ENCODE measurements at places on chromosomes 16 and 17. TPM values are rescaled to one million over a fixed set of nuclear protein-coding genes. Genes with fewer than 3 reads are reported as not detected.
A peak's percentile ranks its signal among the peaks of the same experiment; 100 is the strongest.

DNA sequence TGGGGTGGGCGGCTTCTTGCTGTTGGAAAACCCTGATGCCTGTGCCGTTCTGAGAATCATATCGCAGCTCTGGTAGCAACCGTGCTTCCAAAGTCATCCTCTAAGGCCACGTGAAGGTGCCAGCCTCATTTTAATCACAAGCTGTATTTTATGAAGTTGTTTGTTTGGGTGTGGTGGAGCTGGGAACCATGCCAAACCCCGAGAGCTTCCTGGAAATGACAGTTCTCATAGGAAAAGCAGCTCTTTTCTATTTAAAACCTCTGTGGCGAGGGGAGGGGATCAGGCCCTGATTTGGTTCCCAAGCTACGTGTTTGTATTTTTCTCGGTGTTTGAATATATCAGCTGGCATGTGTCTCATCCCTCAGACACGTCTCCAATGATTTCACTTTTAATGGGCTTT is 21.7 kb downstream of the KNOP1 start:
- peak; percentile 56 for DNase-seq

- no peak for DNase-seq
Observed at GRCh38 chr16:57727610-57728009, 8.0 kb upstream of the KATNB1 start.

The TEKT1 gene
- polyA plus RNA-seq, result not detected

The NPIPB6 gene
- polyA plus RNA-seq, result 0.81 TPM

The OR2C1 gene
- polyA plus RNA-seq, result 0.09 TPM

GRCh38 chr17:51734462-51734861 is 424.1 kb downstream of the CA10 start:
- DNase-seq, result no peak

The TBX21 gene
- polyA plus RNA-seq, result 0.25 TPM

The LIMD2 gene
- 12.0 TPM for polyA plus RNA-seq

The CES4A gene
- 4.0 TPM for polyA plus RNA-seq

The KRT25 gene
- polyA plus RNA-seq, result not detected

DNA sequence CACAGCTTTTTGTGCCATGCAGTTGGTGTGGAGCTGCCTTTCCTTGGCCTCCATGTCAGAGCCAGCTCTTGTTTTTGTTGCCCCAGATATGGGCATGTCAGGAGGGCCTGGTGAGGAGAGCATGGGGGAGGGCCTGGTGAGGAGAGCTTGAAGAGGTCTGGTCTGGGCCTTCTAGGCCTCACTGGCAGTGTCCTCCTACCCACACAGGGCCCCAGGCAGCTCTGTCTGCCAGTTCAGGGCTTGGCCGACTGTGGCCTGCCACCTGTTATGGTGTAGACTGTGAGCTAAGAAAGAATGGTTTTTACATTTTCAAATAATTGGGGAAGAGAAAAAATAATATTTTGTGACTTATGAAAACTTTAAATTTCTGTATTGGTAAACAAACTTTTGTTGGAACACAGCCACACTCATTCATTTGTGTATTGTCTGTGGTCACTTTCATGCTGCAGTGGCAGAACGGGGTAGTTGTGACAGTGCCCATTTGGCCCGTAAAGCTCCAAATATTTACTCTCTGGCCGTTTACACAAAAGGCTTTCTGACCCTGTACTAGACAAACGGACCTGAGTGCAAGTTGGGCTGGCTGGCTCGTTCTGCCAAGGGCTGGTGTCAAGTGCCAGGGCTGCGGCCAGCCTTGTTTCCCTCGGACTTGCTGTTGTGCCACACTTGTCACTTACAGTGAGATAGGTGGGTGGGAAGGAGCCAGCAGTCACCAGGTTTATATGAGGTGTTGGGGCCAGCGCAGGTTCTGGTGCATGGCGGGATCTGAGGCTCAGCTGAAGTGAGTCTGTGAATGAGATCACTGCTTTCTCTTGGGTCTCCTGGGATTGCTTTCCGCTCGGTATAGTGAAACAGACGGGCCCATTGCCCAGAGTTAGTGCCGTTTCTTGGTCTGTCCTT is 18.2 kb downstream of the PGS1 start:
- no peak for DNase-seq

The MFSD6L gene
- polyA plus RNA-seq, result 0.37 TPM

DNA sequence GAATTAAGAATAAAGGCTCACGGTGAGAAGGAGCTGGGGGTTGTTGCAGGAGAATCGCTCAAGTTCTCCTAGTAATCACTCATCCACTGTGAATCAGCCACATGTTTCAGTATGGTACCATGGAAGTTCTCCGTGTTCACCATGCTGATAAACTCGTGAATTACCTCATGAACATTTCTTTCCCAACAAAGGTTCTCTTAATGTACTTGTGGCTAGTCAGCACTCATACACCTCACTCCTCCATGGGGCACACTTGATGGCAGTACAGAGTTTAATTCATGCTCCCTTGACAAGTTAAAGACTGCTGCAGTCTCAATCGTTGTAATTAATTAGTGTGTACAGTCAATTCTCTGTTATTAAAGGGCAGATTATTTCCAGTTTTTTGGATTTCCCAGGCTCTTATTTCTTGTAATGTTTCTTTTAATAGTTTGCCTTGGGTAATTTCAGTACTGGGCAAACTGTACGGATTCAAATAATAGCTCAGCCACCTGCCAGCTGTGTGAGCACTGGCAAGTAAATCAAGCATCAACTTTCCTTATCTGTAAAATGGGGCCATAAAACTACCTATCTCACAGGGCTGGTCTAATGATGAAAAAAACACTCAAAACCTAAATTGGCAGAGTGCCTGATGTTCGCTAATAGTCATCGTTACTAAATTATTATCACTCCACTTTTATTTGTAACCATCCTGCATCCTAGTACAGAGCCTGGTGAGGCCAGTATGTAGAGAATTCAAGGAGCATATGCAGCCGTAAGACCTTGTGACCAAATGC is 6.1 kb downstream of the GOT2 start:
- DNase-seq, result no peak

- DNase-seq, result no peak
Observed at GRCh38 chr16:68994324-68994723, 111.1 kb upstream of the HAS3 start.

- no peak for DNase-seq
Observed at GRCh38 chr17:9355846-9356245, 219.8 kb downstream of the STX8 start.

GRCh38 chr17:71922439-71922838 is 198.4 kb upstream of the SOX9 start:
- no peak for DNase-seq

DNA sequence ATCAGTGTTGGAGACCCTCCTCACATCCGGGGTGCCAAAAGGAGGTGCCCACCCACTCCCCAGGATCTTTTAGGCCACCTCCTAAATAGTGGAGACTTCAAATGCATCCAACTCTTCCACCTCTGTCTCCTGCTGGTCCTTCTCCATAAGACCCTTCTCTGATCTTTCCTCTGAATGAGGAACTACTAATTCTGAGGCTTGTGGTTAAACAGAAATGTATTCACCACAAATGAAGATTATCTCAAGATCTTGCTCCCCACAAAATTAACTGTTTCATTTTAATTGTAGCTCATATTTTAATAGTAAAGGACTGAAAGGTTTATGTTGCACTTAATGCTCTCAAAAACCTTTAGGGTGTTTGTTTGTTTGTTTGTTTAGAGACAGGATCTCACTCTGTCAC is 34.1 kb downstream of the TLE7 start:
- DNase-seq, result no peak

GRCh38 chr16:2194852-2195321 is 1.5 kb downstream of the CASKIN1 start:
- DNase-seq, result no peak

DNA sequence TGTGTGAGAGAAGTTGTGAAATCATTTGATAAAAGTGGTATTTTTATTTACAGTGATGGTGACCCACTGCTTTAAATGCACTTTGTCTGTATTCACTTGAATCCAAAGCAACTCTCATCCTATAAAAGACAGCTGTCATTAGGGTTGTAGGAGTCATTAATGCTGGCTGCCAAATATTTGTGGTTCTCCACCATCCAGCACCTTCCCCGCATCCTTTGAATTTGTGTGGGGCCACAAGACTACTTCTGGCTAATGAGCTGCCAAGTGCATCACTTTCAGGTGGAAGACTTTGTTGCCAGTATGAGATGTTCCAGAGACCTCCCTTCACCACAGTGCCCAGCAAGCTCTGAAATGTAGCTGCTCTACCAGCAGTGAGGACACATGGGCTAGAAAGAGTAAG is 43.4 kb downstream of the CMTM3 start:
- no peak for DNase-seq

The PRSS53 gene
- polyA plus RNA-seq, result 4.7 TPM

DNA sequence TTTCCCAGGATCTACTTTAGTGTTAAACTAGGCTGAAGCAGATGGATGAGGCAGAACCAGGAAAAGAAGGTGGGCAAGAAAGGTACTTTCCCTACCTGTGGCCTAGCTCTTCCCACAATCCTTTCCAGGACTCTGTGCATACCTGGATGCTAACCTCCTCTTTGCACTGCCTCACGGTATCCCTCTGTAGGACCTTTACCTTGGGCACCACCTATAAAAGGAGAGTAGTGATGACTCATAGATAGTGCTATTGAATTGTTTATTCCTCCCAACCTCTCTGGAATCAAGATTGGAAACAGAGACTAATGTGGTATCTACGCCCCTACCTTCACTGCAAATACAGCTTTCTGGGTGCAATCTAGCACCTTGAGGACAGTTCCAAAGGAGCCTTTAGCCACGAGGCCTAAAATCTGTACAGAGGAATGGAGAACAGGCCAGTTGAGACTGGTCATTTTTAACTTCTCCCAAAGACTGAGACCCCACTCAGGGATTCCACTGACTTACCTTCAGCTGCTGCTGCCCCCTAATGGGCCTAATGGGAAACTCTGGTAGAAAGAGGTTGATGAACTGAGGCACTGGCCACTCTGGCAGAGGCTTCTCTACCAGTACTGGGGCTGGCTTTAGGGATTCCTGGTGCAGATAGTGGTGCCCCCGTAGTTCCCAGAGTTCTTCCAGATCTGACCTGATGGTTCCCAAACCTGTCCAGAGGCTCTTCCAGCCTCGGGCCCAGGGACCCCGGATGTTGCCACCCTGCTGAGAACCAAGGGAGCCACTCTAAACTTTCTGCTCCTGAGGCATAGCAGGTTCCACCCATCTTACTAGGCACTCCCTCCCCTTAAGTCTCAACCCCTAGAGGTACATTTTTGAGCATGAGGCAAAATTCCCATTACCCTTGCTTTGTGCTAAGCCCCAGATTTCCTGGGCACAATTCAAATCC is 781 bp downstream of the RSKR start:
- no peak for DNase-seq

DNA sequence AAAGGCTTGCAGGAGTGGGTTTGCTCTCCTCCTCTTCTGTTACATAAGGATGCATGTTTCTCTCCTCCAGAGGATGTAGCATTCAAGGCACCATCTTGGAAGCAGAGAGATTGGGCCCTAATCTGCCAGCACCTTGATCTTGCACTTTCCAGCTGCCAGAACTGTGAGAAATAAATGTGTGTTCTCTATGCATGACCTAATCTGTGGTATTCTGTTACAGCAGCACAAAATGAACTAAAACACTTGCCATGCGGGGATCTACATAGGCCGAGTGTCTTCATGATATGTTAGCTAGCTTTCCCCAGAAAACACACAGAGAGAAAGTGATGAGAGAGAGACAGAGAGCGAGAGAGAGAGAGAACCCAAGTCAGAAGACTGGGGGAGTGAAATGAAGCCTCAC is 273.5 kb downstream of the UTP18 start:
- DNase-seq, result no peak

DNA sequence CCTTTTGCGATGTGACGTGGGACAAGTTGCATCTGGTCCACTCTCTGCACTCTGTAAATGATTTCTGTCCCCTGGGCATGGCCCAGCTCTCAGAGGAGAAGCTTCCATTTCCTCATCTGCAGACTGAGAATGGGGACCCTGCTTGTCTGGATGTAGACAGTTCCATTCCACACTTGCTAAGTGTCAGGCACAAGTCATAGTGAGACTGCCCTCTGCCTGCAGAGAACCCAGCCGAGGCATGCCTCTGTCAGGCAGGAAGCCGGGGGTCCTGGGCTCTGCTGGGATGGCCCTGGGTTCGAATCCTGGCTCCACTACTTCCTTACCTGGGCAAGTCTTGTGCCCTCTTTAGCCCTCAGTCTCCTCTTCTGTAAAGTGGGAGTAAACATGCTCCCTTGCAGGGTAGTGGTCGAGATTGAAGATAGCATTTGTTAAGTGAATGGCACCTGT is 4.1 kb downstream of the MAP2K3 start:
- DNase-seq, result no peak

GRCh38 chr16:15988268-15989013 is 39.0 kb downstream of the ABCC1 start:
- DNase-seq, result no peak

GRCh38 chr17:37744633-37744927 is 279 bp downstream of the HNF1B start:
- DNase-seq, result no peak

The SCGB1C2 gene
- not detected for polyA plus RNA-seq

The C17orf67 gene
- 1.1 TPM for polyA plus RNA-seq

GRCh38 chr16:48113001-48113400 is 42.8 kb downstream of the ABCC12 start:
- DNase-seq, result no peak

DNA sequence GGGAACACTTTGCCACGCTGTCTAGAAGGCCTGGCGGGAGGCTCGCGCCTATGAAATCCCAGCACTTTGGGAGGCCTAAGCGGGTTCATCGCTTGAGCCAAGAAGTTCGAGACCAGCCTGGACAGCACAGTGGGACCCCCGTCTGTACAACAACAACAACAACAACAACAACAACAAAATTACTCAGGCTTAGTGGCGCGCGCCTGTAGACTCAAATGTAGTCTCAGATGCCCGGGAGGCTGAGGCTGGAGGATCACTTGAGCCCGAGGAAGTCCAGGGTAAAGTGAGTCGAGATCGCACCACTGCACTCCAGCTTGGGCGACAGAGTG is 297 bp upstream of the SLFN13 start:
- no peak for DNase-seq

DNA sequence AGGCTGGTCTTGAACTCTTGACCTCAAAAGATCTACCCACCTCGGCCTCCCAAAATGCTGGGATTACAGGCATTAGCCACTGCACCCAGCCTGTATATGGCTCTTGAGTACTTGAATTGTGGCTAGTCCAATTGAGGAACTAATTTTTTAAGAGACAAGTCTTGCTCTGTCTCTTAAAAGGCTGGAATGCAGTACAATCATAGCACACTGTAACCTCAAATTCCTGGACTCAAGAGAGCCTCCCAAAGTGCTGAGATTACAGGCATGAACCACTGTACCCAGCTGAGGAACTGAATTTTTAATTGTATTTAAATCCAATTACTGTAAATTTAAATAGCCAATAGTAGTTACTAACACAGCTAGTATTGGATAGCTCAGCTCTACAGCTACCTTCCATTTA is 50.6 kb downstream of the MED13 start:
- DNase-seq, result no peak

DNA sequence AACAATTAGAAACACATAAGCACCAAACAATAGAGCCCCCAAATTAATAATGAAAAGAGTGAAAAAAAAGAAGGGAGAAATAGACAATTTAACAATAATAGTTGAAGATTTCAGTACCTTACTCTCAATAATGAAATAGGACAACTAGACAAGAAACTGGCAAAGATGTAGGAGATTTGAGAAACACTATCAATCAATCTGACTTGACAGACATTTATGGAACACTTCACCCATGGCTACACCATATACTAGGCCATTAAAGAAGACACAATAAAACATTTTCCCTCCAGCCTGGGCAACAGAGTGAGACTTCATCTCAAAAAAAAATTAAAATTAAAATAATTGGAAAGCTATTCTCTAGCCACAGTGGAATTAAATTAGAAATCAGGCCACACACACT is 5.0 kb upstream of the DUS1L start:
- DNase-seq, result no peak

All from urinary bladder (tissue), 4 donors.